Fibroblast of the aortic adventitia (primary cell): ENCODE measurements at places on chromosomes 11 and 22. TPM values are rescaled to one million over a fixed set of nuclear protein-coding genes. Genes with fewer than 3 reads are reported as not detected.
A peak's percentile ranks its signal among the peaks of the same experiment; 100 is the strongest.

DNA sequence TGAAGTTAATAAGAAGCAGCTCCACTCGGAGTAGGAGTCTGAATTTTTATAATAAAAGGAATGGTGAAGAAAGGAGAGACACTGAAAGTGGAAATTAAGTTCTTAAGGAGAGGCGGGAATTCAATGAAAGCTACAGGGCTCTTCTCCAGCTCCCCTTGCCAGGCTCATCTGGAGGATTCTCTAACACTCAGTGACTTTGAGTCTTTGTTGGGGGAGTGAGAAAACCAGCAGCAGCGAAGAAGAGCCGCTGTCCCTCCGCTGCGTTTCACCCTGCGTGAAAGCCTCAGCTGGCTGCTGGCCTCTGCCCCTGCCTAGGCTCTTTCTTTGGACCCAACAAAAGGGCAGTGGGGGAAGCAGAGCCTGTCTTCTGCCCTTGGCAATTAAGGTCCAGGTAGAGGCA is 113.0 kb downstream of the NTM start:
- DNase-seq: no peak

GRCh38 chr11:110435780-110436717 is 6.3 kb downstream of the FDX1 start:
- DNase-seq: peak; percentile 50

GRCh38 chr11:134530636-134531326 is 118.7 kb upstream of the B3GAT1 start:
- DNase-seq: no peak

DNA sequence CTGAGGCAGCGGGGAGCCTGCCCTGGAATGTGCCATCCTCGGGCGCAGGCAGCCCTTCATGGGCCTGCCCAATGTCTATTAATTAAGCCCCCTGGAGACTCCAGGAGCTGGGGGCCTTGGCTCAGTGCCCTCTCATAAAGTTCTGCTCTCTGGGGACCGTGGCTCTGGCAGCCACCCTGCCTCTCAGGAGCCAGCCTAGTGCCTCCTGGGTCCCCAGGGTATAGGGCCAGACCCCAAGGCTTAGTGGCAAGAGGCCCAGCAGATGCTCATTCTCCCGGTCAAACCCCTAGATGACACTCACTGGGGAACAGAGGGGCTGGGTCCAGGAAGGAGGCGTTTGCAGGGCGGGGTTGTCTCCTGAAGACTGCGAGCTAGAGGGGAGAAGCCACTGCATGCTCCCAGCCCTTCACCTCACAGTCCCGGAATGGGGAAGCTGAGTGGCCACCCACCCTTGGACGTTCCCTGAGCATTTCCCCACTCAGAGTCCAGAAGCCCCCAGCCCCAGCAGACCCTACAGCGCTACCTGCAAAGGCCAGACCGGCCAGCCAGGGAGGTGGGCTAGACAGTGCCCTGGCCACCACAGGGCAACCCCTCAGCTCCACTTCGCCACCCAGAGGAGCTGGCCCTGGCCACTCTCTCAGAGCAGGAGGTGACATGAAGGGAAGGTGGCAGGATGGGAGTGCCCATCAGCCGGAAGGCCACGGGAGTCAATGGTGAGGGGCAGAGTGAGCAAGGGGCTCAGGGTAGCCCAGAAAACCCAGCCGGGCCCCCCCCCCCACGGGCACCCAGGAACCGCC is 83.0 kb downstream of the CDKN1C start:
- DNase-seq: no peak

DNA sequence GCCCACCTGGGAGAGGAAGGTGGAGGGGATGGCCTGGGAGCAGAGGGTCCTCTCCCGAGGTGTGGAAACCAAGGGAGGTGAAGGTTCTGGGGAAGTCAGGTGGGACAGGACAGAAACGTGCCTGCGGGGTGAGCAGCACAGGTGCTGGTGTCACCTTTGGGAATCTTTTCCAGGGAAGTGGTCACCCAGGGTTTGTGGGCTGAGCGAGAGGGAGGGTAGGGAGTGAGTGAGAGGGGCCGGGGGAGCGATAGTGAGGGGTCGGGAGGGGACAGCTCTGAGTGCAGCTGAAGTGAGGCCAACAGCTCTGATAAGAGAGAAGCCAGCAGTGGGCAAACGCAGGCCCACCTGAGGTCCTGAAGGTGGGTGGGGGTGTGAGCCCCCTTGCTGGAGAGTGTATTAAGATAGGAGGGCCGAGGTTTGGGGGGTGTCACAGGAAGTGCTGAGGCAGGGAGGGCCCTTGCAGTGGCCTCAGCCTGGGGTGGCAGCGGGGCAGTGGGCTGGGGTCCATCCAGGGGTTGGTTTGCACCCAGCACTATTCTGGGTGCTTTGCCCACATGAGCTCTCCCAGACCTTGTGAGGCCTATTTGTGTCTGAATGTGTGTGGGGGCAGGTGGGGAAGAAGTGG is 1.6 kb upstream of the SHANK3 start:
- no peak for DNase-seq

DNA sequence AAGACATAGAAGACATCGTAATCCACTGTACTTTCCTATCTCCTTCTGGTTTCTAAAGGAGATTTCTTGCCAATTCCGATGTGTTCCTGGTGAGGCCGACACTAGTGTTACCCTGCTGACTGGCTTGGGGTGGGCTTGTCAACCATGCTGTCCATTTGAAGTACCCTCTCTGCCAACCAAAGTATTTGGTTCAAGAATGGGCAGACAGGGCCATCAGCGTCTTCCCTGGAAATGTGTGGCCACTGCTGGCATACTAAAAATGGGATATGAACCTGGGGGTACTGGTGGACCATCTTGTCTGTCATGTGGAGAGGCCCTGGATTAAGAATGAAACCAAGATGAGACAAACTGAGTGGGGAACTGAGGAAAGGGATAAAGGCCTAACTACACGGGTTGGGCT is 1.8 kb upstream of the VSTM5 start:
- no peak for DNase-seq

The OR5A2 gene
- under 0.01 TPM in 1 of 2 replicates, not detected in the other for total RNA-seq

DNA sequence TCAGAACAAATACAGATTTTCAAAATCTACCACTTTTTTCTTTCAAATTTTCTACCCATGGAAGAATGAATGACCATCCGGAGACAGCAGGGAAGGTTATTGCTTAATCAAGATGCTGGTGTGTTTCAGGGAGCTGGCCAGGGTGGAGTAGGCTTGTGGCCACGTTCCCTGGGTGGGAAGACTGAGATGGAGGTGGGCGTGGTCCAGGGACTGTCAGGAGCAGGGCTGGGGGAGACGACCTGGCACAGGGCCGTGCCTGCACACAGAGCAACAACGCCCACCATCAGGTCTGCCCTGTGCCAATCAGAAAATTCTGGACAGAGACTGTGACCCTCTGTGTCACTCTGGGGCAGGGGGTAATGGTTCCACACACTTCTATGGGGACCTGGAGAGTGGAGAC is 7.1 kb upstream of the APOBEC3H start:
- peak; percentile 16 for DNase-seq

The OR52A1 gene
- total RNA-seq: not detected in 2 replicates

- DNase-seq: peak; percentile 59
Observed at GRCh38 chr22:37566903-37567798, 6.9 kb downstream of the CDC42EP1 start.

DNA sequence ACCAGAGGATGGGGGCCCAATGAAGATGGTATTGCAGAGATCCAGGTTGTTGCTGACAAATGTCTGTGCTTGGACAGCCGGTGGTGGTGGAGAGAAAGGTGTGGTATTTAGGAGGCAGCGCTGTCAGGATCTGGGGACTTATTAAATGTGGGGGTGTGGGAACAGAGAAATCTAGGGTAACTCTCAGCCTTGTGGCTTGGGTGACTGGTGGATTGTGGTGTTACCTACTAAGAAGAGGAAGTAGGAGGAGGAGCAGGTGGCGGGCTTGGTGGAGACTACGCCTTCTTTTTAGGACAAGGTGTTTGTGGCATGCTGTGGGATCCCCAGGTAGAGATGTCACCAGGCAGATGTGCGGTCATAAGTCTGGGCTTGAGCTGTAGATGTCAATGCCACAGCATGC is 144.0 kb downstream of the GRIK4 start:
- no peak for DNase-seq

GRCh38 chr11:120305286-120305685 is 19.8 kb upstream of the TLCD5 start:
- DNase-seq: no peak

DNA sequence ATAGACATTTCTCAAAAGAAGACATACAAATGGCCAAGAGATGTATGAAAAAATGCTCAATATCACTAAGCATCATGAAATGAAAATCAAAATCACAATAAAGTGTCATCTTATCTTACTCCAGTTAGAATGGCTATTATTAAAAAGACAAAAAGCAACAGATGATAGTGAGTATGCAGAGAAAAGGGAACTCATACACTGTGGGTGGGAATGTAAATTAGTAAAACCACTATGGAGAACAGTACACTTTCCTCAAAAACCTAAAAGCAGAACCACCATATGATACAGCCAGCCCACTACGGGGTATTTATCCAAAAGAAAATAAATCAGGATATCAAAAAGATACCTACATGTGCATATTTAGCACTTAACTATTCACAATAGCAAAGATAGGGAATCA is 700.0 kb upstream of the ANO5 start:
- DNase-seq: no peak

DNA sequence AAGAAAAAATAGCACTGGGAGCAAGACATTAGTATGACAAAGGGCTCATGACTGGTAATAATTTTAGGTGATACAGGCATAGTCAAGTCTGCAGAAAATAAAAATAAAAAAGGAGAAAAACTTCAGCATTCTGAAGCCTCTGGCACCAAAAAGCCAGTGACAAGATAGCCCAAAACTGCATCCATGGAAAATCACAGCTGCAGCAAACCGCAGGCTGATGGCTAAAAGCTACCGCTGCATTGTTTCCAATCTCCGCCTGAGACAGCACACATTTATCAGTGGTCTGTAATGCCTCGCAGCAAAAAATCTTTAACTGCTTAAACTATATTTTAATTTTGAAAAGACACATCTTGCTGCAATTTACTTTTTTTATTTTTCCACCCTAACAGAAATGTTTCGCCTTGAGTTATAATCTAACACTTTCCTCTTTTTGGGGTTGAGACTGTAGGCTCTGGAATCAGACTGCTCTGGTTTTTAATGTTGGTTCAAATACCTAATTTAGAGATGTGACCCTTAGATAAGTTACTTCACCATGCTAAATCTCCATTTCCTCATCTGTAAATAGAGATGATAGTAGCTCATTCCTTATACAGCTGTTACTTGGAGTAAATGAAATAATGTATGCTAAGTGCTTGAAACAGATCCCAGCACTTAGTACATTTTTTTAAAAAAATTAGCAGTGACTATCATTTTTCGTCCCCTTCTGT is 42.0 kb upstream of the FIBIN start:
- DNase-seq: no peak

The PLAAT4 gene
- 16.6 and 233 TPM in 2 replicates for total RNA-seq

The CRYBB3 gene
- not detected in 2 replicates for total RNA-seq

DNA sequence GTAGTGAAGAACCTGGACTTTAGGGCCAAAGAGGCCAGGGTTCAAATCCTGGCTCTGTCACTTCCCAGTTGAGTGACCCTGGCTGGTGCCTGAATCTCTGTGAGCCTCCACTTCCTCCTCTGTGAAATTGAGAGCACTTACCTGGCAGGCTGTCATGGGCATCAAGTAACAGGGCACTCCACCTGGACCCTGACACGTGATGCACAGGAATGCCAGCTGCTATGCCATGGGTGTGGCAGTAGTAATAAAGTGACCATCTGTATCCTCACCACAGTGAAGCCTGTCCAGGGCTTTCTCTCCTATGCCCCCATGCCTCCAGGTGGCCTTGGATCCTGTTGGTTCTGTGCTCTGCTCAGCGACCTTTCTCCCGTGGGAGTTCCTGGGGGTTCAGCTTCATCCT is 29.8 kb upstream of the PPP6R3 start:
- no peak for DNase-seq

GRCh38 chr11:17395978-17396377 is 7.5 kb upstream of the KCNJ11 start:
- DNase-seq: no peak

DNA sequence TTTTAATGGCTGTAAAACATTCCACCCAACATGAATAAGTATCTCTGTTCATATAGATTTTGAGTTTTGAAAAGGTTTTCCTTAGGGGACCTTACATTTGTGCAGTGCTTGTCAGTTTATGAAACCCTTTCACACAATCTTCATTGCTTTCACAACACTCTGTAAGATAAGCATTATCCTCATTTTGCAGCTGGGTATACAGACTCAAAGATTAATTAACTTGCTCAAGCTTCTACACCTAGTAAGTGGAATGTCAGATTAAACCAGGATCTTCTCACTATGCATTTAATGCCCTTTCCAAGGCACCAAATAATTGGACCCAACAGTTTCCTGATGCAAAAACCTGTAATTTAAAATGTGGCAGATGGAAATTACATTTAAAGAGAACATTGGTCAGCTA is 11.6 kb upstream of the GAB2 start:
- no peak for DNase-seq

DNA sequence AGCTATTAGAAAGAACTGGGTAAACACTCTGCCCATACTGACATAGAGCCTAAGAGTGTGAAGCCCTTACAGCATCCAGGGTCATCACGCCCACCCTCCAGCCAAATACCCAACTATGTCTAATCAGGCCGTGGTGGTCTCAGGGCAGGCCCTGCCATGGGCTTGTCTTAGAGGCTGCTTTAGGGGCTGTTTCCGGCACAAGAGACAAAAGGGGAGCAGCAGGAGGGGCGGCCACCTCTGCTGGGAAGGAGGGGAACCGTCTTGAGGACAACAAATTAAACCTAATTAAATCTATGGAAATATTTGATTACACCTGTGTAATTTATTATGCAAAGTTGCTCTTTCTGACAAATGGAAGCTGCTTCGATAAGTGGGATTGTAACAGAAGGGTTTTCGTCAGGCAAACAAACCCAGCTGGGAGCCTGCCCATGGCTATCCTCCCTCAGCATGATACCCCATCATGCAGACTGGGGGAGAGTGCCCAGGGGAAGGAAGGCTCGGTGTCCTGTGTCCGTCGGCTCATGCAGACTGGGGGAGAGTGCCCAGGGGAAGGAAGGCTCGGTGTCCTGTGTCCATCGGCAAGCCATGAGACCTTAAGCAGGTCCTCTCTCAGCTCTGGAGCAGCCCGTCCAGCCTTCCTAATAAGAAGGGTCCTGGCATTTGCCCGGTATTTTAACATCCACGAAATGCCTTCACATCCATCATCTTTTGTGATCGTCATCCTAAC is 163.6 kb upstream of the B3GAT1 start:
- DNase-seq: no peak

DNA sequence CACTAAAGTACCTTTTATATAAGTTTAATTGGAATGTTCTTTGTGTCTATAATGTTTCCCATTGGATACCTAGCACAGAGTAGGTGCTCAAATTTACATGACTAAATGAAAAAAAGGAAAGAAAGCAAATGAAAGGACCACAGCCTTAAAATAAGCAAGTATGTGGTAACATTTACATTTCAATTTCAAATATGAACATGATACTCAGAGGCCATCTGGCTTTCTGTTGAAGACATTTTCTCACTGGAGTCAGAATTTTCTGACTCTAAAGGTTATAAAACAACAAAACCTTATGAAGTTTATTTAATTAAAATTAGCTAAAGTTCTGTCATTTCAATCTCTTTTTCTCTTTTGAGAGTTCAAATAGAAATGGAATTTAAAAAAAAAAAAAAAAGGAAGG is 904 bp upstream of the ANGPTL5 start:
- no peak for DNase-seq
